ENCODE measurements at places on chromosomes 7 and 10.

DNA sequence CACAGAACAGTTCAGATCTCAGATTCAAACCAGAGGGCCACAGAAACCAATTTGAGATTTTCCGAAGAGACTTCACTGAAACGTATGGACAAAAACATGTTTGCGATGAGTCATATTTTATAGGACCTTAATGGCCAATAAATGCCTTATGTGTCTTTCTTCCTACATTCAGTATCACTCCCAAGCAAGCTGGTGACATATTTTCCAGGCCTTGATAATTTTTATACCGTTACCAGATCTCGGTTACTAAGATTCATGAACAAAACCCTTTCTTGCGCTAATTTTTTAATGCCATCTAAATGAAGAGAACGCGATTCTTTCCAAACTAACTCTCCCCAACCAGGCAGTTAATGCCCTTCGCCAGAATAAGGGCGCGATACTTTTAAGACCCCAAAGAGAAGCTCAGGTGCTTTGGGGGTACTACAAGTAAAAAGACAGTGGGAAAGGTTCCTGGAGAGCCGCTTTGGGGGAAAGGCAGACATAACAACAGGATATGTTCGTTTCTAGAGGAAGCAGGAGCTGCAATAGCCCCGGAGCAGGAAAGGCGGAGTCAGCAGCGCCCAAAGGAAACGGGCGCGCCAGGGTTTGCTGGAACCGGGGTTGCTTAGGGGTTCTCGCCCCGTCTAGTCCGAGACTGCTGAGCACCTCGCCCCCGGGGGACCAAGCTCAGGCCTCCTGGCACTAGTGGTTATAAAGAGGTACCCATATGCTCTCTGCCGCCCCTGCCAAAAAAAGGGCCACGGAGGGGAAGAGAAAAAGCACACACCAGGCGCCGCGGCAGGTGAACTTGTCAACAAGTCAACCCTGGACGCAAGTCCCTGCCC is 884 bp downstream of the ICA1 start:
- peak; percentile 59 for DNase-seq

- DNase-seq: no peak
Measured at GRCh38 chr7:106767498-106768323, 97.4 kb upstream of the PIK3CG start.

GRCh38 chr10:80462981-80463741 is 9.1 kb downstream of the TSPAN14 start:
- no peak for DNase-seq

DNA sequence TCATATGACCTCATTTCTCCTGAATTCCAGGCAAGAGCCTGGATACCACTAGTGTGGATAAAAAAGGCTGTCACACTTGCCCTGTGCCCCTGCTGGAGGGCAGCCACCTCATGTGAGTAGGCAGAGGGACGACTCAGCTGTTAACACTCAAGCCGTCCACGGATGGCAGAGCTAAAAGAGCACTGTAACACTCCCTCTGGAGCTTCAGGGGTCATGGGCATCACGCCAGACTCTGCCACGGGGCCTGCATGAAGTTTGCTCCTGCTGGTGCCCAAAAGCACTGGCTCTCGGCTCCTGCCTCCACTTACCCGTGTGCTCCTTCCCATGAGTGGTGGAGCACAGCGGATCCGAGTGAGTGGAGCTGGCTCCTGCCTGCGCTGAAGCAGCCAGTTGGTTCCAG is 919.8 kb upstream of the C7orf33 start:
- DNase-seq: no peak

DNA sequence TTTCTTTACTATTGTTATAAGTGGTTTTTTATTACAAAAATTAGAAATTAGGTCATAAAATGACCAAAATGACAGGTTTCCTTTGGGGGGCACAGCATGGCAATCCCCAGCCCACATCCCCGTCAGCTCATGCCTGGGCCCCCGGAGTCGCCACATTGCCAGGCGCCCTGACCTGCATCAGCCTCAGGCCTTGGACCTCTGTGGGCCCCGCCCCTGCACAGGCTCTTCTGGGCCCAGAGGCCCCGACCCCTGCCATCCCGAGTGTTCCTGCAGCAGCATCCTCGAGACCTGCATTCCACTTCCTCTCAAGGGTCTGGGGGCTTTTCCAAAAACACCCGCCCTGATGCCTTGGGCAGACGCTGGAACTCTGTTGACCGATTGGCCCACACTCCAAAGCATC is 391.1 kb upstream of the MGMT start:
- DNase-seq: no peak

- no peak for DNase-seq
Measured at GRCh38 chr10:12733271-12733670, 268.2 kb downstream of the CCDC3 start.

DNA sequence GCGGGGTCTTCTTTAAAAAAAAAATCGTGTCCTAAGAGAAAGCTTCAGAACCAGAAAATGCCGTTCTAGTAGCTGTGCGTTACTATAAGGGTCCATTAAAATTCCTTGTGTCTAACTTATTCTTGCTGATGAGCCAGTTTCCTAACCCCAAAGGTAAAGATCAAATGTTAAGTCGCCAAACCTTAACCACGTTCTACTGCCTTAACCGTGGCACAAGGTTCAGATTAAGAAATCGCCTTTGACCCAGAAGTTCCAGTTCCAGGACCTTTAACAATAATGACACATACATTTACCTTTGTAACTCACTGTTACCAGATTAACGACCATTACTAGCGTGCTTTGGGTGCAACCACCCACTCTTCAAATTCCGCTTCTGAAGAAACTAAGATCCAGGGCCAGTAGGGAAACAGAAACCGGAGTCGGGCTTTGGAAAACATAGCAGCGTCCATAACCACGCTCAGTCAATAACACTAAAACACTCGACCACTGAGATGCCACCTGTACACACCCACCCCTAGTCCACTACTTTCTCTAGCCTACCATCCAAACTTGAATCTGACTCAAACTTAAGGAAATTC is 620 bp downstream of the BET1 start:
- DNase-seq: no peak

DNA sequence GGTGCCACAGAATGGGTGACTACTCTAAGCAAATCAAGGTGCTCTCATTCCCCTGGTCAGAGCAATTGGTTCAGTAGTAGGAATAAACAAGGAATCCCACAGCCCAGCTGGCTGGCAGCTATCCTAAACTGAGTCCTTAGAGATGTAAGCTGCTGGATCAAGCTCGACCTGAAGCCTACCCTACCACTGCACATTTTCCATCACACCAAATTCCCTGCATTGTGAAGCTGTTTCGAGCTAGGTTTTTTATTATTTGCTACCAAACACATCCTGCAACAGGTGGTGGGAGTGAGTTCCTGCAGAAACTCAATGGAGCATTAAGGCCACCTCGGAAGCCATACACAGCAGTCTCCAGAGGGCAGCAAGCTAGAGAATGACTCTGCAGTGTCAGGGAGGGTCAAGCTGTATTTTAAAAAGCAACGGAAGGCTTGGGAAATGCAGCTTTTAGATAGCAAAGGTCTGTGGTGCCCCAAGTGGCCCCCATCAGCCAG is 33.7 kb upstream of the TNRC18 start:
- DNase-seq: no peak

GRCh38 chr7:6612819-6613218 is 2.6 kb upstream of the ZNF853 start:
- DNase-seq: no peak

GRCh38 chr7:73829921-73830680 is 695 bp upstream of the CLDN4 start:
- no peak for DNase-seq

DNA sequence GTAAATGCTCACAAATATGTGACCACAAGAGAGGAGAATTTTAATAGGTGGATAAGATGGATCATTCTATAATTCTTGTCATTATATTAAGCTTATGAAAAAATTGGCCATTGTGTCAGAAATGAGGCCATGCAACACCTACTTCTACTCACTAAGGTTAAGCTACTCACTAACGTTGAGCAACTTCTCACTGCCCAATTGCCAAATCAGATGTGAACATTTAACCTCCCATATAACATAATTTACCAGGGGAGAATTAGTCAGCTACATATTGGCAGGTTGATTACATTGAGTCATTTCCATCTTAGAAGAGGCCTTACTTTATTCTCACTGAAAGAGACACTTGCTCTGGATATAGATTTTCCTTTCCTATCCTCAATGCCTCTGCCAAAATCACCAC is 211.2 kb upstream of the DGKB start:
- DNase-seq: no peak

- DNase-seq: no peak
Measured at GRCh38 chr10:44193567-44194220, 191.2 kb downstream of the CXCL12 start.

GRCh38 chr7:131858611-131859010 is 302.2 kb upstream of the PODXL start:
- no peak for DNase-seq

GRCh38 chr7:78400038-78400437 is 601.5 kb downstream of the PHTF2 start:
- DNase-seq: no peak

DNA sequence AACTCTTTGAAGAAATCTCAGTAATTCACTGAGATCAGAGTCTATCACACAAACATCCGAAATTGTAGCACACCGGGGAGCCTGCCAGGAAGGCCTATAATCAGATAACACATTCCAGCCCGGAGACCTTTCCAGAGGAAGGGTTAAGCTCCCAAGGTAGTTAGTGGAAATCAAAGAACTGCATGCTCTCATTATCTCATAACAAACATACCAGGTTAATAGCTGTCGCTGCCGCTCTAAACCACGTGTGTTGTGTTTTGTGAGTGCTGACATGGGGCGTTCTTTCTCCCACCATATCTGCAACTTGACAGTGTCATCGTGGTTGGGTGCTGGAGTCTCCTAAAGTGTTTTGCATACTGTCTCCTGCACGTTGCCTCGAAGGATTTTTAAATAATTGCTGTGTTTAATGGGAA is 120.7 kb upstream of the CARD11 start:
- DNase-seq: no peak

DNA sequence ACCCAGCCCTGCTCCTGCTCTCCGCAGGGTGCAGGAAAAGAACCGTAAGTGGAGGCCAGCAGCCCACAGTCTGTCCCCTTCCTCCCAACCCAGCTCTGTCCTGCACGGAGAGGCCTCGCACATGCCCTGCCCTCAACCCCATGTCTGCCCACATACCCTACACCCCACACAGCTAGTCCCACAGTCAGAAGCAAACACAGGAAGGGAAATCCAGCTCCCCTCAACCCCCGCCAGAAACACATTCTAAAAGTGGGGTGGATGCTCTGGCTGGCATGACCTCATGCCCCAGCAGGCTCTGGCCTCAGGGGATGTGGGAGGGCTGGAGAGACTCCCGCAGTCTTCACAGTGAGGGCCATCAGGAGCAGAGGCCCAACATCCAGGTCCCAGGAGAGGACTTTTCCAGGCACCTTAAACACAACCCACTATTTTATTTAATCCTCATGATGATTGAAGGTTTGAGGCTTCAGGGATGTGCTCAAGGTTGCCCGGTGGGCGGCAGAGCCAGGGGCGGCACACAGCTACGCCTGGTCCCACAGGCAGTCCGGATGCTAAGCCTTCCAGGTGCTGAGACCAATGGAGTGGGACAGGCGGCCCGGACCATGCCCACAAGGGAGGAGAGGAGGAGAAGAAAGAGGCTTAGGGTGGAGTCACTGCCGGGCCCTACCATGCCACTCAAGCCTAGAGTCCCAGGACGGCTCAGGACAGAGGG is 29.9 kb downstream of the CALML5 start:
- DNase-seq: no peak

DNA sequence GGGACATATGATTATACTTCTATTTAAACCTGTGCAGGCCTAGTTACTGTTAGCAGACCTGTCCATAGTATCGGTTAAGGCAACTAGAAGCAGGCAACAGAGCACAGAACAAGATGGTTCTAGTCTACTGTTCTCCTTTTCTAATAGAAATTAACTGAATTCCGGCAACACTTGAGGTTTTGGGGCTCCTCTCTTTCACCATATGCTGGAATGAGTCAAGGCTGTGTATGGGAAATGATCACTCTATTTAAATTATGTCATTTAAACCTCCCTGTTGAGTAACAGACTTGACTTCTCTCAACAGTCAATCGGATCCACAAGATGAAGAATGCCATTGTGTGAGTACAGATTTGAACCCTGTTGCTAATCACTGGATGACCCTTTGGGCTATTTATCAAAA is 6.2 kb upstream of the OTUD1 start:
- no peak for DNase-seq

- peak; percentile 76 for DNase-seq
Measured at GRCh38 chr7:139635526-139636302, 112.2 kb downstream of the CLEC2L start.

DNA sequence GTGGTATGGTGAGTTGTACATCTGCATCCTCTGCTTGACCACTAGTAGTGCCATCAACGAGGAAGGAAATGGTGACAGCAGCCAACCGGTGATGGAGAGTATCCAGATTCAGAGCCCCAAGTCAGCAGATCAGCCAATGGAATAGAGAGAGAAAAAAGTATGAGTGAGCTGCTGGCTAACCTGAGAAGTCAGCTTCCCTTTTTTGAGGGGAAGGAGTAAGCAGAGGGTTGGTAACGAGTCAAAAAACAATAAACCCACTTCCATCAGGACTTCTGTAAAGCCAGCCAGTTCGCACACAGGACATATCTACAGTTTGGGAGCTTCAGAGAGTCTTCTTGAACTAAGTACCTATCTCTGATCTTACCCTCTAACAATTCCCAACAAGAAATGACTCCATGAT is 8.9 kb downstream of the SLC25A28 start:
- DNase-seq: no peak

GRCh38 chr10:15901889-15902288 is 41.6 kb upstream of the MINDY3 start:
- no peak for DNase-seq

- DNase-seq: no peak
Measured at GRCh38 chr7:37944737-37945054, 24.3 kb downstream of the EPDR1 start.

GRCh38 chr10:76086761-76087639 is 655.6 kb downstream of the LRMDA start:
- DNase-seq: no peak

DNA sequence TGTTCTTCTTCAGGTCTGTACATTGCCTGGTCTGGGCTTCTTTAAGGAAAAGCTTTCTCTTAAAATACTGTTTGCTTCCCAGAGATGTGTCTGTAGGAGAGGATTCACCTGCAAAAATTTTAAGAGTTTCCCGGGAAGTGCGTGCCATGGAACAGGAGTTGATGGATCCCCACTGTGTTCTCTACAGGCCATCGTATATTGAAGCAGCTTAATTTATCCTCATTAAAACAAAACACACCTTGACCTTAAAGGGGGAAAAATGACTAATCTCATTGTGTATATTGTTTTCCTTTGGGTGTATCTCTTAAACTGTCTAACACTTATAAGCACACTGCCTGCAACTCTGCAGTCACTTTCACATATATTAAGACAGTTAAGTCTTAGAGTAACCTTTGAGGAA is 111.4 kb downstream of the ST7 start:
- DNase-seq: no peak

DNA sequence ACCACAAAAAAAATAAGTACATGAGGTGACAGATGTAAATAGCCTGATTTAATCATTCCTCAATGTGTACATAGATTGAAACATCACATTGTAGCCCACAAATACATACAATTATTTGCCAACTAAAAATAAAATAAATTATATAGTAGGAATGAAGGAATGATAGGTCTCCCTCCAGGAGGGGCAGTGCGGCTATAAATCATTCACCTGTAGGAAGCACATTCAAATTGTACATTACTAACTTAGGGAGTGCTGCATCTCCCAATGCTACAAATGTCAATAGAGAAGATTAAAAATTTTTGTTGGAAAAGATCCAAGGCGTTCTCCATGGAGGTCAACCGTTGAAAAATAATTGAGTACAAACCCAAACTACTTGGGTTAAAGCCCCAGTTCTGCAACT is 4.2 kb downstream of the KBTBD2 start:
- DNase-seq: no peak

- peak; percentile 46 for DNase-seq
Measured at GRCh38 chr10:48469516-48470020, 135.3 kb downstream of the ARHGAP22 start.

GRCh38 chr7:82364671-82365070 is 78.9 kb downstream of the CACNA2D1 start:
- no peak for DNase-seq

All from activated CD8-positive, alpha-beta memory T cell treated with anti-CD3 and anti-CD28 coated beads for 24 hours (primary cell).